ENCODE measurements at places on chromosomes 16 and 17.

GRCh38 chr17:36807496-36808179 is 129.6 kb upstream of the LHX1 start:
- no peaks in the 10 kb centered on the region for H3K36me3 ChIP-seq
- no peak overlapping the region for H3K4me3 ChIP-seq
- H3K27ac ChIP-seq = no peak overlapping the region
- DNase-seq = no peak
- peaks cover 16% of the 10 kb centered on the region for H3K4me1 ChIP-seq

GRCh38 chr16:64629622-64630021 is 492.2 kb downstream of the CDH11 start:
- H3K36me3 ChIP-seq = no peaks in the 10 kb centered on the region
- no peaks in the 10 kb centered on the region for H3K27me3 ChIP-seq
- no peak overlapping the region for H3K4me3 ChIP-seq
- DNase-seq = peak; percentile 10

- peaks cover 4% of the 10 kb centered on the region for H3K4me1 ChIP-seq
- no peak for DNase-seq
- H3K4me3 ChIP-seq = no peak overlapping the region
- peaks cover 91% of the 10 kb centered on the region for H3K27me3 ChIP-seq
- H3K27ac ChIP-seq = no peak overlapping the region
Measured at GRCh38 chr17:29031488-29031887, 11.5 kb upstream of the PIPOX start.

DNA sequence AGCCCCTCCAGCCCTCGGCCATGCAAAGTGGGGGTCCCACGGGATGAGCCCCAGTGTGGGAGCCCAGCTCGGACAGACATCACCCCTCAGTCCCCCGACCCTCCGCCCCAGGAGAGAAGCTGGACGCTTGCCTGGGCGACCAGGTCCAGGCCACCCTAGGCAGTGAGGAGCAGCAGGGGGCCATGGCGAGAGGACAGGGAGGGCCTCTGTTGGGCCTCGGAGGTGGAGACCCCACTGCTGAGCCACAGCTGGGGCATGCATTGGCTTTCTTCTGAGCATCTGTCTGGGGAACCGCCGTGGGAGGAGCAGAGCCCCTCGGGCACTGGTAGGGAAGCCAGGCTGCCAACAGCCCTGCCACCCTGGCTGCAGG is 13.0 kb downstream of the ACTG1 start:
- H3K4me1 ChIP-seq = peaks cover 16% of the 10 kb centered on the region
- H3K27me3 ChIP-seq = peaks cover 47% of the 10 kb centered on the region
- H3K4me3 ChIP-seq = no peak overlapping the region

GRCh38 chr16:23134274-23134673 is 15.0 kb downstream of the USP31 start:
- no peaks in the 10 kb centered on the region for H3K27me3 ChIP-seq
- H3K27ac ChIP-seq = no peak overlapping the region
- peaks cover 1% of the 10 kb centered on the region for H3K4me1 ChIP-seq
- DNase-seq = no peak
- H3K4me3 ChIP-seq = no peak overlapping the region

DNA sequence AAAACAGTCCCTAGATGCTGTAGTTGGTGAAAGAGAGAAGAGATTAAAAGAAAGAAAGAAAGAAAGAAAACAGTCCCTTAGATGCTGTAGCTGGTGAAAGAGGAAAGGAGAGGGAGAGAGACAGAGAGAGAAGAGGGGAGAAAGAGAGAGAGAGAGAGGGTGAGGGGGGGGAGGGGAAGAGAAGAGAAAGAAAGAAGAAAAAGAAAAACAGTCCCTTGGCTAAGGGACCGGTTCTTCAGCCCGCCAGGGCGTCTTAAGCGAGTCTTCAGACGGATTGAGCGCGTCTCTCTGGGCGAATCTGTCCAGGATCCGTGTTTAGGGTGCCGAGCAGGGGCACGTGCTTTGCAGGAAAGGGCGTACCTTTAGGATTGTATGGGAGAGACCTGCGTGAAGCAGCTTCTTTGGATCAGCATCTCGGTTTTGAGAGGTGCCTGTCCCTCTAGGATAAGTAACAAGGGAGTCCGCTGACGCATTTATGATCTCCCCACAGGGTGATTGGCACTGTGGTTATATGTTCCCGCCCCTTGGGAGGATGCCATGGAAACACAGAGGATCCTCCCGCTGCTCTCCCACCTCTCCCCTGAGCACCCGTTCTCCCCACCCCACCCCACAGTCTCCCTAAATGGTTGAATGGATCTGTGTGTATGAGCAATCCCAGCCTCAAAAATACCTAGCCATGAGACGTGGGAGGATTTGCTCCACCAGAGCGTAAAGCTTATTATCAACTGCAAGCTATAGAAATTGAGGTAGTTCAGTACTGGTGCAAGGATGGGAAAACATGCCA is 16.7 kb downstream of the GNGT2 start:
- DNase-seq = peak; percentile 85
- H3K4me1 ChIP-seq = peaks cover 13% of the 10 kb centered on the region
- H3K36me3 ChIP-seq = no peaks in the 10 kb centered on the region
- H3K27ac ChIP-seq = peak overlapping the region; percentile 98
- peak overlapping the region; percentile 83 for H3K4me3 ChIP-seq

DNA sequence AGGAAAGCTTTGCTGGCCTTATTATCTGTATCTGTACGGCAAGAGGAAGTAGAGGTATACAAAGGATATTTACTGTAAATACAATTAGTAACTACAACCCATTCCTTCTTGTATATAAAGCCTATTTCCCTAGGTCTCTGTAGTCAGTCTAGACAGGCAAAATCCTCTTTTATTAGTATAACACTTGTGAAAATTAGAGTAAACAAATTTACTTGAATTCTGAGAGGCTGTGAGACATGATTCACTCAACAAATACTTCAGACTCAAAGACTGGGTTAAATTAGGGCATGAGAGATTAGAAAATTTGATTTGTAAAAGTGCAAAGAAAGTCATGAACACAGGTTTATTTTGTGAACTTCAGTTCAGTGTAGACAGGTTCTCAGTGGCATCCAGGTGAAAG is 30.9 kb upstream of the CDH8 start:
- H3K27ac ChIP-seq = no peak overlapping the region
- no peaks in the 10 kb centered on the region for H3K4me1 ChIP-seq
- no peak overlapping the region for H3K4me3 ChIP-seq
- no peaks in the 10 kb centered on the region for H3K27me3 ChIP-seq
- no peak for DNase-seq
- H3K36me3 ChIP-seq = no peaks in the 10 kb centered on the region

DNA sequence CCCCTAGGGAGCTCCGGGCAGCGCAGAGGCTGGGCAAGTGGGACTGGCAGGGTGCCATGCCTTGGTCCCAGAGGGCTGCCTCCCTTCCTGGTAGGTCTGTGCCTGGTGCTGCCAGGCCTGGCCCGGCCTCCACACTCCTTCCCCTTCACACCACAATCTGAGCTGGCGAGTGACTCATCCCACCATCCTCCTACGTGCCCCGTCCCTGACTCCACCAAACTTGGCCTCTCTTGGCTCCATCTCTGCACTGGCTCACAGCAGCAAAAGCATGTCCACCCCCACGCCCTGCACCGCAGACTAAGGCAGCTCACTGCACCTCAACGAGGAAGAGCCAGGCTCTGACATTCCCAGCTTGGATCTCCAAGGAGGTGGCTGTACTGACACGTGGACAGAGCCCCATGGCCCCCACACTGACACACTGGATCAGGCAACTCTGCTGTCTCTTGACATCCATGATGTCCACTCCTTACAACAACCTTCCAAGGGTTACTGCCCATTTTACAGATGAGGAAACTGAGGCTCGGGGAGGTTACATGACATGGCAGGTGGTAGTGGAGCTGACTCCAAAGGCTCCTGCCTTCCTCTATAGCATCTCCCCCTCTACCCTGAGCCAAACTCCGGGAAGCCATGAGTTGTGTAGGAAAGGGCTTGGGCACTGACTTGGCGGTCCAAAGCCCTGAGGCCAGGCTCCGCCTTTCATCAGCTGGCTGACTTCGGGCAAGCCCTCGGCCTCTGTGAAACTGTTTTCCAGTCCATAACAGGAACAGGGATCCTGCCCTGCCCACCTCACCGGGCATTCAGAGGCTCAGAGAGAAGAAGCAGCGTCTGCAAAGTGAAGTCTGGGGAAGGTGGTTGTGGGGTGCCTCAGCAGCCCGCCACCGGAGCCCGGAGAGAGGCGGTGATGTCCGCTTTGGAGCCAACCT is 20.1 kb upstream of the KRT19 start:
- peak overlapping the region; percentile 85 for H3K27ac ChIP-seq
- no peaks in the 10 kb centered on the region for H3K36me3 ChIP-seq
- peaks cover 40% of the 10 kb centered on the region for H3K4me1 ChIP-seq
- no peaks in the 10 kb centered on the region for H3K27me3 ChIP-seq

- DNase-seq = no peak
- no peaks in the 10 kb centered on the region for H3K4me1 ChIP-seq
- no peak overlapping the region for H3K4me3 ChIP-seq
- H3K27ac ChIP-seq = no peak overlapping the region
Measured at GRCh38 chr16:18018376-18018775, 318.2 kb downstream of the NPIPA8 start.

- no peaks in the 10 kb centered on the region for H3K27me3 ChIP-seq
- H3K4me1 ChIP-seq = no peaks in the 10 kb centered on the region
- no peak for DNase-seq
- no peak overlapping the region for H3K4me3 ChIP-seq
Measured at GRCh38 chr16:80518436-80518835, 22.4 kb upstream of the DYNLRB2 start.

DNA sequence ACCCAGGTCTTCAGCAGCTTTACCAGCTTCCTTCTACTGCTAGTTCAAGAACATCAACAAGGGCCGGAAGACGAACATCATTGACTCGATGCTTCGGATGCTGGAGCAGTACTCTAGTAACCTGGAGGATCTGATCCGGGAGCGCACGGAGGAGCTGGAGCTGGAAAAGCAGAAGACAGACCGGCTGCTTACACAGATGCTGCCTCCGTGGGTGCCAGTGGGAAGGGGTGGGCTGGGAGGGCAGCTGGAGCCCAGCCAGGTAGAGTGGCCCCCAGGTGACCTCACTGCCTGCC is 12.1 kb downstream of the GUCY2D start:
- no peak for DNase-seq
- H3K27ac ChIP-seq = no peak overlapping the region
- H3K4me1 ChIP-seq = peaks cover 11% of the 10 kb centered on the region
- H3K36me3 ChIP-seq = no peaks in the 10 kb centered on the region
- no peak overlapping the region for H3K4me3 ChIP-seq
